ENCODE measurements at places on chromosomes 4 and X. TPM values are rescaled to one million over a fixed set of nuclear protein-coding genes. Genes with fewer than 3 reads are reported as not detected.

Gene POU4F2
- not detected for total RNA-seq

GRCh38 chr4:109295081-109295480 is 7.4 kb downstream of the COL25A1 start:
- no peaks in the 10 kb centered on the region for H3K4me1 ChIP-seq
- DNase-seq: no peak
- no peaks in the 10 kb centered on the region for H3K36me3 ChIP-seq
- no peak overlapping the region for H3K4me3 ChIP-seq
- no peak overlapping the region for H3K27ac ChIP-seq

DNA sequence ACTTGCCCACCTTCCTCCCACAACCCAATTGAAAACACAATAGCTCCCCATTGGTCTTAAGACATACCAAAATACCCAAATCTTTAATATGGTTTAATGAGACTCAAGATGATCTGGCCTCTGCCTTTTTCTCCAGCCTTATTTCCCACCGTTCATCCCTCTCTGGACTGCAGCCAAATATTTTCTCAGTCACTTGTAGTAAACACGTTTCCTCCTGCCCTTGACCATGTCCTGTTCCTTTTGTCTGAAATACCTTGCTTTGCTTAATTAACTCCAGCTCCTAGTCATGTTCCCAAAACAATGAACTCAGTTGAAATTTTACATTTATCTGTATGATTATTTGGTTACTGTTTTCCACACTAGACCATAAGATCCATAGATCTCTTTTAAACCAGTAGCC is 8.4 kb upstream of the NUP54 start:
- H3K27ac ChIP-seq: no peak overlapping the region
- DNase-seq: no peak
- H3K27me3 ChIP-seq: no peaks in the 10 kb centered on the region

GRCh38 chr4:46393606-46394005 is 3.7 kb upstream of the GABRA2 start:
- no peak overlapping the region for H3K27ac ChIP-seq
- H3K27me3 ChIP-seq: no peaks in the 10 kb centered on the region

- no peak overlapping the region for H3K27ac ChIP-seq
- DNase-seq: no peak
- no peaks in the 10 kb centered on the region for H3K36me3 ChIP-seq
- peaks cover 9% of the 10 kb centered on the region for H3K4me1 ChIP-seq
- no peak overlapping the region for H3K4me3 ChIP-seq
Observed at GRCh38 chrX:56765811-56766553, 36.9 kb downstream of the NBDY start.

DNA sequence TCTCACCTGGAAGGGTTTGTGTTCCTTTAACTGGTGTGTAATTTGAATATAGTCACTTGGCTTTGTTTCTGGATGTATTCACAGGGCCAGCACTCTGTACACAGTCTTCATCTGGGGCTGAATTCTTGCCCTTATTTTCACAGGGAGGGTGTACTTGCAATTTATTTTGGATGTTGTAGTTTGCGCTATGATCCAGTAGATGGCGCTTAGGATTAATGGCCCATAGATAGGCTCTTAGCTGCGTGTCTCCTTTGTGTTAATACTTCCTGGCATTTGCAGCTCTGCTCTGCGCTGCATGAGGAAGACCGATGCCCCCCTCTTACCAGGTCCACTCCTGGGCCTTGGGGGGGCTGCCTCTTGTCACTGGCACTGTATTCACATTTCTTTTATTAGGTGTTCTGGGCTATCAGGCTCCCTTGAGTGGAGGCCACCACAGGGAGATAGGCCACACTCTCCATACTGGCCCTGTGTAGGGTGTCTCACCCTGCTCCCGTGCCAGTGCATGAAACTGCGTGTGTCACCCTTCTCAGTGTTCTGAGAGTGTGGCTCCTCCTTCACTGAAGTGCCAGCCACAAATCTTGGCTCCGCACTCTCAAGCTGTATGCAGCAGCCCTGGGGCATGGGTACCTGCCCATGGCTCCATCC is 562.2 kb downstream of the ZIC3 start:
- H3K27me3 ChIP-seq: no peaks in the 10 kb centered on the region
- H3K36me3 ChIP-seq: no peaks in the 10 kb centered on the region
- no peak for DNase-seq
- H3K27ac ChIP-seq: no peak overlapping the region

All from thoracic aorta (tissue), 2 donors.